ENCODE measurements at places on chromosomes 11 and 22. TPM values are rescaled to one million over a fixed set of nuclear protein-coding genes. Genes with fewer than 3 reads are reported as not detected.

CD3G gene
- total RNA-seq, result 4.0 TPM

RIC3 gene
- 6.2 TPM for total RNA-seq

TRIM49 gene
- total RNA-seq, result not detected

METTL15 gene
- total RNA-seq, result 12.2 TPM

KRTAP5-9 gene
- not detected for total RNA-seq

SPON1 gene
- 44.4 TPM for total RNA-seq

CARD18 gene
- 1.2 TPM for total RNA-seq

VPREB1 gene
- not detected for total RNA-seq

NRXN2 gene
- total RNA-seq, result 0.38 TPM

ART1 gene
- total RNA-seq, result not detected

KCNJ1 gene
- total RNA-seq, result not detected

DNA sequence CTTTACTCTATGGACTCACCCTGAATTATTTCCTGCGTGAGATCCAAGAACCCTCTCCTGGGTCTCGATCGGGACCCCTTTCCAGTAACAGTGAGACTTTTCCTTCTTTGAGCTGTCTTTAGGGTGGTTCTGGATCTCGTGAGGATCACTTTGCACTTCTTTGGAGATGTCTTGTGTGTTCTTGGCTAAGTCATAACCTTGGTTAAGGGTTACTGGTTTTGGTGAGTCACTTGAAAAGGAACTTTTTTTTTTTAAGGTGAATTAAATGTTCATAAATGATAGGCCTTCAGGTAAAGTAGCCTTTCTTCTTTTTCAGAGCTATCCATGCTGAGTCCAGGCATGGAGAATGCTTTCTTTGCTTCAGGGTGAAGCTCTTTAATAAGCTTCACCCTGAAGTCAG, 19.4 kb upstream of the GSTP1 start:
- DNase-seq, result no peak

GRCh38 chr22:41816241-41816640, 15.8 kb downstream of the CCDC134 start:
- no peak for DNase-seq

DNA sequence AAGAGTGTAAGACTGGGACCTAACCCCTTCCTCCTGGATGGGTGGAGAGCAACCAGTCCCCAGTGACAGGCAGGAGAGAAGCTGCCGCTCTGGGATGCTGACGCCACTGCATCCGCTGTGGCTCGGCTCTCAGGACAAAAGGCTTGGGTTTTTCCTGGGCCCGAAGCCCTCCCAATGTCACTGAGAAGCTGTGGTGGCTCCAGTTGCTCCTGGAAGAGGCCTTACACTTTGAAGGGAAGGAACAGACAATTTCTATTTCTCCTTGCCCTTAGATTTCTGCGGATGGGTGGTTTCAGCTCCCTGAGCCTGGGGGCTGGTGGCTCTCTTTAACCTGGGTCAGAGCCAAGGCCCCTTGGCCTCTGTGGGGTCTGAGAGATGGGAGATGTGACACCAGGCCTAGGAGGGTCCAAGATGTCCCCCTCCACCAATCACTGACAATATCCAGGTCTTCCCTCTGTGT, 21.4 kb downstream of the TPBGL start:
- DNase-seq, result no peak

DNA sequence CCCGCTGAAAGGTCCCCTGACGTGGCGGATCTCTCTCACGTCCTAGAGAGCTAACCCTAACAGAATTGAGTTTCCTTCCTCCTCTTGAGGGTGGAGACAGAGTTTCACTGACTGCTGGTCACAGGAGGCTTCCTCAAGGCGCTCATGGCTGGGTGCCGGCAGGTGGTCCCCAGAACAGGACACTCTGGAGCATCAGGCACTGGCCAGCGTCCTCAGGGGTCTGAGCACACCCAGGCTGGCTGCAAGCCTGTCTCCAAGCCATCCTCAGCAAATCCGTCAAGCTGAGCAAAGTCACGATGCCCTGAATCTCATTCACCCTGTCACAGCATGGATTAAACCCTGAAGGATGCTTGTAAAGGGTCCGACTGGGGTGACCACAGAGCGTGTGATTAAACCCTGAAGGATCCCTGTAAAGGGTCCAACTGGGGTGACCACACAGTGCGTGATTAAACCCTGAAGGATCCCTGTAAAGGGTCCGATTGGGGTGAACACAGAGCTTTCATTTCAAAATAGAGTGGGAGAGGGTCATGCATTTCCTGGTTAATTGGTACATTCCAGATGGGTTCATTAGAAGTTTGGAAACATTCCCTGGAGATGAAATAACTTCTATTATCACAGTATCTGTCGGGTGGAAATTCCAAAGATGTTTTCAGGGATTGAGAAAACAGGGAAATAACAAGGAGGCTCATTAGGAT, 473.0 kb downstream of the BRD1 start:
- no peak for DNase-seq

DNA sequence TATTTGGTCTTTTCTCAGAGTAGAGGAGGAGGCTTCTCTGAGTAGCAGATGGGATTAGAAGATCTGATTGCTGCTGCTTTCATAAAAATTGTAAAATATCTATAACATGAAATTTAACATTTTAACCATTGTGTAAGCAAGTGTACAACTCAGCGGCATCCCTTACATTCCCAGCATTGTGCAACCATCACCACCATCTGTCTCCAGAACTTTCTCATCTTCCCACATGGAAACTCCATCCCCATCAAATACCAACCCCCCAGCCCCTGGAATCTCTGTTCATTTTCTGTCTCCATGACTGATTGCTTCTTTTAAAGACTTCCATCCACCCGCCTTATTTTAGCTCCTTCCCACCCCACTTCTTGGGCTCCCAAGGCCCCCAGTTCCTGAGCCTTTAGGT, 32.3 kb downstream of the MRGPRD start:
- no peak for DNase-seq

- DNase-seq, result no peak
These were observed 7.2 kb downstream of the PHOX2A start for GRCh38 chr11:72236774-72237111.

DNA sequence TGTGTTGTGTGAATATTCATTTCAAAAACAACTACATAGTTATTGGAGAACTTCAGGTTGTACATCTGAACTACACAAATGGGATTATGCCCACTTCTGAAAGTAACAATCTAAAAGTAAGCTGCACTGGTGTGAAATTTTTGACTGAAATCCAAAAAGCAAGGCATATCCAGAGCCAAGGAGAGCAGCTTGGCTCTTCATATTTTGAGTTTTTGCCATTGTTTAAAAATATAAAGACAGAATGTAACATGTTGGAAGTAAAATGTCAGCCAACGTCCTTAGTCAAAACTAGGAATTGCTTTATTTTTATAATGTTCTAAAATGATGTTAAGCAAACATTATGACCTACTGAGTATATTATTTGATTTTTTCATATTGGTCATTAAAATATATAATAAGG, 45.8 kb upstream of the NOX4 start:
- DNase-seq, result no peak

DNA sequence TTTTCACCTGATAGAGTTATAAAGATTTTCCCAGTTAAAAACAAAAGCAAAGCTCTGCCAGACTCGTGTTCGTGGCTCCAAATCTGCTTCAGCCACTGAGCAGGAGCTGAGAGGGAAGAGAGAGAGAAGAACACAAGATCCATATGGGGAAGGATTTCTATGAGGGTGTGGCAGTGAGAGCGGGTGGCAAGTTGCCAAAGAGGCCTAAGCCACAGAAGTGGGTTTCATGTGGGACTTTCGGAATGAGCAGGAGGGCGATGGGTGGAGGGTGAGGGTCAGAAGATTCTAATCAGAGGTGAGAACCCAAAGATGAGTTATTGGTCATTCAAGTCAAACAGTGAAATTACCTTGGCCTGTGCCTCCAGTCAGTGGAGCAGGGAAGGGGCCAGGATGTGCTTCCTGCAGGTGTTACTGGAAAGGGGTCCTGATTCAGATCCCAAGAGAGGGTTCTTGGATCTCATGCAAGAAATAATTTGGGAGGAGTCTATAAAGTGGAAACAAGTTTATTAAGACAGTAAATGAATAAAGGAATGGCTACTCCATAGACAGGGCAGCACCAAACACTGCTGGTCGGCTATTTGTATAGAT, 40.5 kb upstream of the TOP3B start:
- DNase-seq, result no peak

- no peak for DNase-seq
These were observed 1.7 kb downstream of the TIMP3 start for GRCh38 chr22:32803020-32803737.

DNA sequence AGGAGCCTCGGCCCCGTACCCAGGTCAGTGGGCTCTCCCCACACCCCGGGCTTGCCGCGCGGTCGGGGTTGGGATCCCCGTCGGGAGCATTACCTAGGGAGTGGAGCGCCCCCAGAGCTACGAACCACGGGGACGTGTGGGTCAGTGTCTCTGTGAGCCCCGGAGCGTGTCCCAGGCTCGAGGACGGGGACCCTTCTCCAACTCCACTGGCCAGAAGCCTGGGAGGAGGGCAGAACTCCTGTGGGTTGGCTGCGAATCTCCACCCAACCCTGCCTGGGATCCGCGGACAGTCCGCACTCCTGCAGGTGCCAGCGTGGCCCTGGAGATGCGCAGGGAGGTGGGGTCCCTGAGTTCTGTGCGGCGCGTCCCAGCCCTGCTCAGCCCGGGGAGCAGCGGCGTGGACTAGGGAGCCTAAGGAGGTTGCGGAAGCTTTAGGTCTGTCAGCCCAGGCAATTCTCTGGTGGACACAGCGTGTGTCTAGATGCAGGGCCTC, 346 bp downstream of the PPFIBP2 start:
- no peak for DNase-seq

- DNase-seq, result no peak
These were observed 2.1 kb downstream of the WEE1 start for GRCh38 chr11:9575260-9576240.

GRCh38 chr11:88544656-88545280, 207.2 kb upstream of the CTSC start:
- no peak for DNase-seq

DNA sequence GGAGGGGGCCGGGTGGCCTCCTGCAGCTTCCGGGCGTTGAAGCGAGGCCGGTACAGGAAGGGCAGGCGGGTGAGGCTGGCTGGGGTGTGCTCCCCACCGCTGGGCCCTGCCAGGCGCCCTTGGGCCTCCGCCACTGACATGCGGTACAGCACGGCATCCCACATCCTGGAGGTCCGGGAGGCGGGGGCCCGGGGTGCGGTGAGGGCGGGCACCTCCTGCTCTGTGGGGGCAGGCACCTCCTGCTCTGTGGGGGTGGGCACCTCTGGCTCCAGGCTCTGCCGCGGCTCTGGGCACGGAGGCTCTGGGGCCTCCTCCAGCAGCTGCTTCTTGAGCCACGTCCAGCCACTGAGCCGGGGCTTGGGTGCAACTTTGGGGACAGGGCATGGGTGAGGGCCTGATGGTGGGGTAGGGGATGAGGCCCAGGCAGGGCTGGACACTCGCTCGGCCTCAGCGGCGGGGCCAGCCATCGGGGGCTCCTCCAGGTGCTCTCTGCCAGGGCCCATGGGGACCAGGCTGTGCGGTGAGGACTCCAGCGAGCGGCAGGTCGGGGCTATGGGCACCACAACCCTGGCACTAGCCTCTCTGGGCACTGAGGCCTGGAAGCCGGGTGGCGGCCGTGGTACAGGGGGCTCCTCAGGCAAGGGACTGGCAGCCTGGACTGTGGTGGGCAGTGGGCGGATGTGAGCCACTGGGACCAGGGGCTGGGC, 2.3 kb downstream of the PRR33 start:
- DNase-seq, result no peak

- DNase-seq, result no peak
These were observed 76.9 kb downstream of the BCR start for GRCh38 chr22:23256986-23257888.
